ENCODE measurements at places on chromosomes 2 and 18. TPM values are rescaled to one million over a fixed set of nuclear protein-coding genes. Genes with fewer than 3 reads are reported as not detected.

The RETSAT gene
- total RNA-seq: 30.4 TPM

The EDAR gene
- 0.18 TPM for total RNA-seq

The TNFRSF11A gene
- total RNA-seq: 0.50 TPM

The TPO gene
- 0.56 TPM for total RNA-seq

The DNAH6 gene
- total RNA-seq: 1.5 TPM

The UGT1A4 gene
- total RNA-seq: not detected

The PDE11A gene
- 3.8 TPM for total RNA-seq

The WNT6 gene
- total RNA-seq: 0.93 TPM

The SANBR gene
- total RNA-seq: 14.3 TPM

The RTP5 gene
- total RNA-seq: 0.22 TPM

The GPR148 gene
- not detected for total RNA-seq

The DPP10 gene
- 13.4 TPM for total RNA-seq

The KIF5C gene
- 276 TPM for total RNA-seq

The NEU2 gene
- total RNA-seq: not detected

The ALPI gene
- 0.18 TPM for total RNA-seq

The C2orf78 gene
- 0.10 TPM for total RNA-seq

The DGUOK gene
- 91.9 TPM for total RNA-seq

The ACADL gene
- not detected for total RNA-seq

The ZNF385B gene
- 0.46 TPM for total RNA-seq

The EGR4 gene
- total RNA-seq: 0.50 TPM

The RIOK3 gene
- 53.6 TPM for total RNA-seq

The FARSB gene
- total RNA-seq: 37.2 TPM

The GREB1L gene
- total RNA-seq: 11.6 TPM

The CCNT2 gene
- 49.9 TPM for total RNA-seq

The MITD1 gene
- total RNA-seq: 18.9 TPM

The IKZF2 gene
- 7.6 TPM for total RNA-seq
